Foreskin keratinocyte (primary cell): ENCODE measurements at places on chromosomes 2 and 18.

GRCh38 chr2:167400546-167400945 is 512.3 kb downstream of the XIRP2 start:
- DNase-seq: no peak

DNA sequence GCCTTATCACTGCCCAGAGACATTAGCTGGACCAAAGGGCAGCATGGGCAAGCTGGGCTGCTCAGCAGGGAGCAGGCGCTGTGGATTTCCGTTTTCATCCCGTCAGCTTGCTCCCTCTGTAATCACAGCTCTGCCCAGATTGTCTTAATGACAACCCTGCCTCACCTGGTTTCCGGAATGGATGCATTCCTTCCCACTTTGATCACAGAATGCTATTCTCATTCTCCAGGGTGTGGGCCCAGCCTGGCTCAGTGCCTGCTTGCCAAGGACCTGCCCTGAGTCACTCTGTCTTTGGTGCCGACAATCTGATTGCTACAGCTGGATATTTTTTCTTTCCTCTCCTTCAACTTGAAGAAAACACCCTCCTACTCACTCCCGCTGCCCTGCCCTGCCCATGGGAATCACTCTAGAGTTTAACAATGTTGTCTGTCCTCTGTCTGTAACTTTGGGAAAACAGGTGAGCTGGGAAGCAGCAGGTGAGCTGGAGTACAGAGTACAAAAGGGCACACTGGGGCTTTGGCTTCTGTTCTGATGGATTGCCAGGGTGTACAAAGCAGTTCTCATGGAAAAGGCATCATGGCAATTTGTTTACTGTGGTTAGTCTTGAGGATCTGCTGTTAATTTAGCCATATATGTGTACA is 27.2 kb upstream of the FAM136A start:
- peak; percentile 96 for DNase-seq

GRCh38 chr2:62410015-62410453 is 96.0 kb downstream of the TMEM17 start:
- no peak for DNase-seq

GRCh38 chr2:219595256-219595655 is 2.4 kb upstream of the STK11IP start:
- DNase-seq: no peak

- DNase-seq: no peak
These were observed 35.4 kb downstream of the FBXO11 start for GRCh38 chr2:47870641-47871540.

DNA sequence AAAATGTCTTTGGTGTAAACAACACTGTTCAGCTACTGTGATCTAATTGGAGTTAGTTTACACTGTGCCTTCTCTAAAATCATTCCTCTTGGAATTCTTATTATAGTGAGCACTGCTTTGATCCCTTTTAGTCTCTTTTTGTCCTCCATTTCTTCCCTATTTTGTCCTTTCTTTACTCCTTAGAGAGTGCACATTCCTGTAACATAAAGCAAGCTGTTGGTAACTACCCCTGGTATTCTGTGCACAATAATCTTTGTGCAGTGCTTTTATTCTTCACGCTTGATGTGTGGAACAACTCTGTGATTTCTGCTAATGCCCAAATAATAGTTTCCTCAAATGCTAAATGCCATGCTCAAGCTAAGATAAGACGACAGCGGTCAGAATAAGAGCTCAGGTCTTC is 401.5 kb downstream of the DPP10 start:
- DNase-seq: no peak

DNA sequence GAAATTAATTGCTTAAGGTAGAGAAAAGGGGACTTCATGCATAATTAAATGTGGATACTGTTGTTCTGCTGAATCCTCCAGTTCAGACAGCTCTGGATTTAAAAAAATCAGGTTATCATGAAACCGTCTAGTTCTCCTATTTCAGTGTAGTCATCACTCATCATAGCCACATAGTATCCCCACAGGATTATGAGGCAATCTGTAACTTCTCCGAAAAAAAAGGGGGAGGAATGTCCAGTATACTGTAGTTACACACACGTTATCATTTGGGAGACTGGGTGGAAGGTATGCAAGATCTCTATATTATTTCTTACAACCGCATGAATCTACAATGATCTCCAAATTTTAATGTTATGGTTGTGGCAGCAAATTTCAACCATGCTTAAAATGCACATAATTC is 114.0 kb downstream of the HIBCH start:
- DNase-seq: no peak

- DNase-seq: peak; percentile 59
These were observed 93.6 kb downstream of the CRIM1 start for GRCh38 chr2:36449213-36449612.

DNA sequence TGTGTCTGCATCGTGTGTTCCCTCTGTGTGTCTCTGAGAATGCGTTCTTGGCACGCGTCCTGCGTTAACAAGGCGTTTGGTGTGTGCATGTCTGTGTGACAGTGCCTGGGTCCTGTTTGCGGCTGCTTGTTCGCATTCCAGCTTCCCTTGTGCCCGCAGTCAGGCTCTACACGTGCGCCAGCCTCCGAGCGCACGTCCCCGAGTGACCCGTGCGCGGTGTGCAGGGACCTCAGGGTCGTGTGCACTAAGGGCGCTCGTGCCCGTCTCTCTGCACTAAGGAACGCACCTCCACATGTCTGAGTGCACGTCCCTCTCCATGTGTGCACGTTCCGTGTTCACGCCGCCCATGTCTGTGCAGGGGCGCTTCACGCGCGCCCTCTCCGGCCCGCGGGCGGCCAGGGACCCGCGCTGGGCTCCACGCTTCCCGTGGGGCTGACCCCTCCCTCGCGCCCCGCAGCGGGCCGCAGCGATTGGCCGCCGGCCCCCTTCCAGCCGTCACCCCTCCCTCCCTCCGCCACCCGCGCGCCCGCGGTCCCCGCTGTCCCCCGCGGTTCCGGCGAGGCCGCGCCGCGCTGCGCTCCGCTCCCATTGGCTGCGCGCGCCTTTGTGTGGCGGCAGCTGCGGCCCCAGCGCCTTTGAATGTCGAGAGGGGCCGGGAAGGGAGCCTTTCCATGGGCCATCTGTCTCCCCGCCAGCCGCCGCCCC is 229.4 kb downstream of the HAUS1 start:
- peak; percentile 51 for DNase-seq

- no peak for DNase-seq
These were observed 38.4 kb downstream of the CYP26B1 start for GRCh38 chr2:72109291-72109690.
